ENCODE measurements at places on chromosomes 3 and 15. TPM values are rescaled to one million over a fixed set of nuclear protein-coding genes. Genes with fewer than 3 reads are reported as not detected.
A peak's percentile ranks its signal among the peaks of the same experiment; 100 is the strongest.

APPL1 gene
- 38.8 TPM for total RNA-seq

DNA sequence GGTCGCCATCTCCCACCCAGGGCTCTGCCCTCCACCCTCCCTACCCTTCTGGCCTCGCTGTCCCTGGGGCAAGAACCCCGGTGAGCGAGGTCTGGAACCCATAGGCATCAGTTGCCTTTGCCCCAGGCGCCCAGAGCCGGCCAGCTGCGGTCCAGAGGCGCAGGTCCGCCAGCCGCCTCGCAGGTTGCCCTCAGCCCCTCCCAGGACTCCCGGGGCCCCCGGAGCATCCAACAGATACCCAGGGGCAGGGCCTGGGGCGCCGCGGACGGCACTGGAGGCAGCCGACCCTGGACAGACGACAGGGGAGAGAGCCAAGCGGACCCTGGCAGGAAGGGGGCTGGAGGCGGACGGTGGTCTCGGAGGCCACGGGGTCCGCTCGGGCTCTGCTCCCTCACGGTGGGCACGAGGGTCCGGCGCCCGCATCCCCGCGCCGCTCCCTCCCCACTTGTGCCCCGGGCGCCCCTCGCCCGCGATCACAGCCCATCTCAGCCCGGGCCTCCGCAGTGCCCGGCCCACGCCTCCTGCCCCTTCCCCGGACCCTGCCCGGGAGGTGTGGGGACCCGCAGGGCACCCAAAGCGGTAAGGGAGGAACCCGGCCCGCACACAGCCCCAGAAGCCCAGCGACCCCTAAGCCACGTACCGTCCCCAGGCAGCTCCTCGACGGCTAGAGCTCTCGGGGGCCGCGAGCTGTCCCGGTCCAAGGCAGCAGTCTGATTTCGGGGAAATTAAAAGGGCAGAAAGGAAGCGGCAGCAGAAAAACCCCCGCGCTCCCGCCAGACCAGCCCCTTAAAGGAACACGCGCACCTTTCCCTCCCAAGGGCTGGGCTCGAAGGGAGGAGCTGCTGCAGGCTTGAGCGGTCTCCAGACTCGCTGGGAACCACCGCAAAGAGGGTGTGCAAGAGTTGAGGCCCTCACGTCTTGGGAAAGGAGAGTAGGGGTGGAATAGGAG is at the start of gene HAPLN3:
Gene HAPLN3 (minus strand): TSS at position 726 of the 949 bp plus-strand sequence. CDS start 8,246 bp downstream, outside the sequence.
- DNase-seq, result peak; percentile 37

- no peak for DNase-seq
These were observed 13.1 kb upstream of the SAMMSON start for GRCh38 chr3:69986419-69986818.

GRCh38 chr3:191761906-191762305 is 300.9 kb downstream of the PYDC2 start:
- no peak for DNase-seq

DNA sequence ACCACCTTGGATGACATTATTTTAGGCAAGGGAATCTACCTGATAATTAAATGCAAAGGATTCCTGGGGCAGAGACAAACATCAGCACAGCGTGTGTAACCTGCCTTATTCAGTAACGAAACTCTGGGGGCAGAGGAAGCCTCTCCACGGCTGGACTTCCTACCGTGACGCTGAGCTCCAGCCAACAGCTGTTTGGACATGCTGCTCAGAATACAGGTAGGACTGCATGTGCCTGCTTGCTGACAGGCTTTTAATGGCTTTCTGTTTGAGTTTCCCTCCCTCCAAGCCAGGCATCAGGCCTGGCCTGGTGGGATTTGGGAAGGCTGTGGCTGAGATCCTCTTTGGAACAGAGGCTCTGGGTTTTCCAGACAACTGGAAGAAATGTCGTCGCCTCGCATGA is 150.6 kb downstream of the ADAMTS17 start:
- no peak for DNase-seq

- DNase-seq, result no peak
These were observed 429.5 kb downstream of the NAALADL2 start for GRCh38 chr3:175288621-175289020.

Measured in left colon (tissue), 2 donors.